Activated T-helper 2 cell treated with anti-CD3 and anti-CD28 coated beads, Interferon-gamma antibody, Interleukin-2, Interleukin-4, amounts not matched to agents 10 μg/mL and 5 μg/mL and 100 μg/mL, durations not matched to agents 14 hours and 24 hours and 36 hours (primary cell): ENCODE measurements at places on chromosomes 4 and X.

- H3K4me3 ChIP-seq: no peak overlapping the region
- no peaks in the 10 kb centered on the region for H3K4me1 ChIP-seq
- no peaks in the 10 kb centered on the region for H3K36me3 ChIP-seq
These were observed 1228.9 kb downstream of the PCDH7 start for GRCh38 chr4:31949045-31949444.

GRCh38 chrX:105865709-105866108 is 43.4 kb downstream of the NRK start:
- no peaks in the 10 kb centered on the region for H3K27me3 ChIP-seq
- H3K36me3 ChIP-seq: no peaks in the 10 kb centered on the region

DNA sequence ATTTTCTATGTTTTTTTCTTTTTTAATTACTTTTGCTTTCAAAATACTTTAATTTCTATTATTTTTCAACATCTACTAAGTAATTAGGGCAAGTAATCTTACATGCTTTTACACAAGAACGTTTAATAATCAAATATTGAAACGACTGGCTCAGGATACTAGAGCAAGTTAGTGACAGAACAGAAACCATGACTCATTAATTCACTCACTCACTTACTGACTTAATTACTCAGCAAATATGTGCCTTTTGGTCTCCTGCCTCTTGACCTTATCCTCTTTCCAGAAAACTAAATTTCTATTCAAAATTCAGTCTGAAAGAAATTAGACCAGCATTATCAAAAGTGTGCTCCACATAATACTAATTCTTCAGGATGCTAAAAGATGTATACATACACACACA is 314.9 kb upstream of the TEX13C start:
- no peaks in the 10 kb centered on the region for H3K4me1 ChIP-seq
- DNase-seq: no peak
- H3K27ac ChIP-seq: no peak overlapping the region
- no peaks in the 10 kb centered on the region for H3K27me3 ChIP-seq
- H3K4me3 ChIP-seq: no peak overlapping the region

DNA sequence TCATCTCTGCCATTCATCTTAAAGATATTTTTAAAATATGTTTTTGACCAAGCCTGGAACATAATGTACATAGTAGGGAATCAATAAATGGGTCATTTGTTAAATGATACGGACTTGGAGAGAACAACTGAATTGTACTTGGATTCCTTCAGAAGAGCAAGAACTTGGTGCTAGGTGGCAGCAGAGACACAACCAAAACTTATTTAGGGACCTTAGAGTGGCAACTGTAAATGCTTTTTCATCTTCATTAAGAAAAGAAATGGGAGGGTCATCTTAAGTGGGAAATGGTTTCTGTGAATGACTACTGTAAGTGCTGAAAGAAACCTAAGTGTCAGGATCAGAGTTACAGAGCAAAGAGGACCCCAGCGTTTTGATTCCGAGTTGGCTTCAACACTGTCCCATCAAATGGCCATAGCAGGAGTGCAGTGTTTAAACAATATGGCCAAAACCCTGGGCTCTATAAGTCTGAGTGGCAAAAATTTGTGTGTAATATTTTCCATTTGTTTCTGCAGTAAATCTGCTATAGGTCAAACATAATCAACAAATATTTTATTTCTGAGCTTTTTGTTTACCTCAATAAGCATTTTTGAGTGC is 213.6 kb downstream of the PALLD start:
- H3K27me3 ChIP-seq: peaks cover 4% of the 10 kb centered on the region
- peaks cover 10% of the 10 kb centered on the region for H3K4me1 ChIP-seq
- no peak for DNase-seq

DNA sequence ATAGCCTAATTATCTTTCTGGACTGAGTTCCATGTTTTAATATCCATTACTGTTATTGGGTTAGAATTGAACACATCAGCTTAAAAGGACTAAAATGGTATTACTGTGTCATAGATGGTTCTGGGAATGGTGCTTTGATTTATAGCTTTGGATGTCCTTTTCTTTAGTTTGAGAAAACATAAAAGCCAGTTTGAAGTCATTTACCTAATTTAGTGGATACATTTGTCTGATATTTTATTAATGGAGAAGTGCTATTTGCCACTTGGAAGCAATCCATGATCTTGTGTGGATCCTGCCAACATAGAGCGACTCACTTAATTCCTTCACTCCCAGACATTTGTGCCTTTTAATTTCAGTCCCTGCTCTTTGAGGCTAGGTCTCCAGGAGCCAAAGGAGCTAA is 212.4 kb upstream of the PACRGL start:
- no peaks in the 10 kb centered on the region for H3K4me1 ChIP-seq
- no peak for DNase-seq
- H3K4me3 ChIP-seq: no peak overlapping the region
- no peak overlapping the region for H3K27ac ChIP-seq
- no peaks in the 10 kb centered on the region for H3K27me3 ChIP-seq
